ENCODE measurements at places on chromosomes 1 and 21. TPM values are rescaled to one million over a fixed set of nuclear protein-coding genes. Genes with fewer than 3 reads are reported as not detected.

DNA sequence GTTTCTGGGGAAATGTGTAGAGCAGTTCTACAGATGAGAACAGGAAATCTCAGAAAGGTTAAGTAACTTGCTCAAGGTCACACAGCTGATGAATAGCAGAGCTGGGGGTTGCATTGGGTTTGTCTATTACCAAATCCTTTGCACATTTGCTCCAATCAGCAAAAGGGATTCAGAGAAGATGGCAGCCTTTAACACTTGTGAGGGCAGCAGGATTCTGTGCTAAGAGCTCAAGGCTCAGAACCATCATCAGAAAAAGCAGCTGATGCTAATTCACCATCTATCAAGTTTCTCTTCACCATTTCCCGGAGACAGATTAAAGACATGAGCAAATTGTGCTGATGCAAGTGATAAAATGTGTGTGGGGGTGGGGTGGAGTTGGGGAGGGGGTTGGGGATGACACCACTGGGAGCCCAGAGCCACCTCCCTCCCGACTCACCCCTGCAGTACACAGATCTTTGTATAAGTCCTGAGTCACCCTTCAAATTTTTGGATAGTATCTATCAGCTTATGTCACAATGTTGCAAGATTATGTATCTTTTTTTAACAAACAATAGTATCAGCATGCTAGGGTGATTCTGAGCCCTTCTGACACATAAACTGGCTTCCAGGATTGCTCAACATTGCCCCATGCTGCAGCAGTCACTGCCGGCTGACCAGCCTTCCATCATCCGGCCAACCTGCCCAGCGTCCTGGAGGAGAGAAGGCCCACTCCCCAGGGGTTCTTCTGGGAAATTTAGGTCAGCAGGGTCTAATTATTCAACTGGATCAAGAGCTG is 2.8 kb upstream of the SPSB1 start:
- no peak overlapping the region for H3K4me3 ChIP-seq
- no peak for DNase-seq
- no peaks in the 10 kb centered on the region for H3K36me3 ChIP-seq
- H3K27me3 ChIP-seq, result no peaks in the 10 kb centered on the region

Gene C1orf87
- total RNA-seq, result not detected

Gene F13B
- not detected for total RNA-seq

Gene PLA2G2E
- not detected for total RNA-seq

Gene TRIM58
- total RNA-seq, result 0.09 TPM

DNA sequence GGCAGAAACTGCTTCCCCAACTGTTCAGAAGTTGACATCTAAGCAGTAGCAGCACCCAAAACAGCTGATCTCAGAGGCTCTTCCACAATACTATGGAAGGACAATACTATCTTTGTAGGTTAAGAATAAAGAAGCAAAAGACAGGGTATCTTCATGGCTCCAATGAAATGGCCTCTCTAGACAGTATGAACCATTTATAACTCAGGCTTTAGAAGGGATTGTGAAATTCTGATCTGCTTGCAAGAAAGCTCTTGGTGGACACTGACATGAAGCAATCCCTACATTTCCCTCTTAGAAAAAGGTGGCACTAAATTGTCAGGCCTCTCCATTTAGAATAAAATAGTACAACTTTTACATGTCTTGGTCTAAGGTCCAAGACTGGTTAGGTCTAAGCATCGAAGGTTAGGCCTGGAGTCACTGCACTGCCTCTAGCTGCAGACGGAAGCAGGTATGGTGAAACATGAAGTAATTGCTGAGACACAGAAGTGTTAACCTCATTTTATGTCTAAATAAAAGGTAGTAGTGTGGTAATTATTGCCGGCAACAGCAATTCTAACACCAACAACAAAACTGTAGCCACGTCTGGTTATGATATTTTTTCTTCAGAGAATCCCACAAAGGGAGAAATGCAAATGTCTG is 50.6 kb upstream of the HP1BP3 start:
- H3K4me3 ChIP-seq, result no peak overlapping the region
- no peak overlapping the region for H3K27ac ChIP-seq
- H3K36me3 ChIP-seq, result peaks cover 4% of the 10 kb centered on the region
- no peaks in the 10 kb centered on the region for H3K4me1 ChIP-seq
- no peak for DNase-seq
